ENCODE measurements at places on chromosomes 12 and 14. TPM values are rescaled to one million over a fixed set of nuclear protein-coding genes. Genes with fewer than 3 reads are reported as not detected.

The ASB2 gene
- polyA plus RNA-seq, result 2.7 TPM

The NR4A1 gene
- polyA plus RNA-seq, result 41.6 TPM

The OTOGL gene
- 0.46 TPM for polyA plus RNA-seq

The HOXC12 gene
- polyA plus RNA-seq, result not detected

DNA sequence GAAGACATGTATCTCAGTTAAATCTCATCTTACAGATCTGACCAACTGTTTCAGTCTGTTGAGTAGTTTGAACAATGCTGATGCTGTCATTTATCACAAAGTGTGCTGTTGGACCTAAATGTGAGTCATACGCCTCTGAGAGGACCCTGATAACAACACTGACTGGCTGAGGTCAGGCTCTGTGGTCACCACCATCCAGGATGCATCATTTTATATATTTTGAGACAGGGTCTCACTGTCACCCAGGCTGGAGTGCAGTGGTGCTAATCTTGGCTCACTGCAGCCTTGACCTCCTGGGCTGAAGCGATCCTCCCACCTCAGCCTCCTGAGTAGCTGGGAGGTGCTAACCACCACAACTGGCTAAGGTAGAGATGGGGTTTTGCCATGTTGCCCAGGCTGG lies 181.0 kb upstream of the RGS6 start:
- DNase-seq, result no peak

- DNase-seq, result no peak
Measured at GRCh38 chr12:69392179-69392928, 32.8 kb downstream of the YEATS4 start.

DNA sequence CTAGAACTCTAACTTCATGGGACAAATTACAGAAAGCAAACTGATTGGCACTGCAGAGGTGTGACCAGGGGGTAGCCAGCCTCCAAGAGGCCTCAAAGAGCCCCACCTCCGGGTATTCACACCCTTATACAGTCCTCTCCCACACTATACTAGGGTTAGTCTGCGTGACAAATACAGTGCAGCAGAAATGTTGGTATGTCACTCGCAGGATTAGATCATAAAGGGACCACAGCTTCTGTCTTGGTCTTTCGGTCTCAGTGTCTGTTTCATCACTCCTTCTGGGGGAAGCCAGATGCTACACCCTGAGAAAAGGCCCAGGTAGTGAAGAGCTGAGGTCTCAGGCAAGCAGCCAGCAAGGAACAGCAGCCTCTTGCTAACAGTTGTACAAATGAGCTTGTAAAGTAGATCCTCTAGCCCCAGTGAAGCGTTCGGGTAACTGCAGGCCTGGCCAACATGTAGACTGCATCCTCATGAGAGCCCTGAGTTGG lies 68.9 kb upstream of the SAV1 start:
- DNase-seq, result no peak

- no peak for DNase-seq
Measured at GRCh38 chr14:84975241-84975902, 554.6 kb upstream of the FLRT2 start.

Measured in right lung (tissue), 10 donors.